Muscle of leg (tissue), 16 donors: ENCODE measurements at places on chromosomes 7 and 10. TPM values are rescaled to one million over a fixed set of nuclear protein-coding genes. Genes with fewer than 3 reads are reported as not detected.

DNA sequence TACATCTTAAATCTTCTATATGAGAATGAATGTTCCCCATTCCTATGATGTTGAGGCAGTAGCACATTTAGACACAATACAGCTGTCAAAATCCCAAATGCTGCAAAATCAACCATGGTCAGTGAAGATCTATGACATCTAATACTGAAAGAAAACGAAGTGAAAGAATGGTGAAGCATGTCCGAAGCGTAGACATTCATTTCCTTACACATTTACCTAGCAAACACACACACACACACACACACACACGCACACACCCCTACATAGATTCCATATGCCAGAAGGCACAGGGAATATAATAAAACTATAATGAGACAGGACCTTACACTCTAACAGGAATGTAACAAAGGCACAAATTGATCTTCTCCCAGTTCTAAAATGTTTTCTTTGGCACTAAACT, 32.5 kb downstream of the CCDC6 start:
- DNase-seq = no peak

DNA sequence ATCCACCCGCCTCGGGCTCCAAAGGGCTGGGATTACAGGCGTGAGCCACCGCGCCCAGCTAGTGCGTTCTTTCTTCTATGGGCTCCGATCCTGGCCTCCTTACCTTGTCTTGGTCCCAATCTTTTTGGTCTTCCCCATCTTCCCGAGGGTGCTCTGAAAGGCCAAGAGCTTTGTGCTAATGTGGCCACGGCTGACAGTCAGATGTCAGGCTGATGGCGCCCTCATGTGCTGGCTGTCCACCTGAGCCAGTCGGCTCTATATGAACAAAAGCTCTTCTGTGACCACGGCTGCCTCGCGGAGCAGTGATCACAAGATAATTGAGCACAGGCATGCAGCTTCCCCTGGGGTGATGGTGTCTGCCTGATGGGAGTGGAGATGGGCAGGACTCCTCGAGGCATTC, 11.0 kb upstream of the AHCYL2 start:
- peak; percentile 55 for DNase-seq

Gene HOXA9
- total RNA-seq = 16.6 TPM

DNA sequence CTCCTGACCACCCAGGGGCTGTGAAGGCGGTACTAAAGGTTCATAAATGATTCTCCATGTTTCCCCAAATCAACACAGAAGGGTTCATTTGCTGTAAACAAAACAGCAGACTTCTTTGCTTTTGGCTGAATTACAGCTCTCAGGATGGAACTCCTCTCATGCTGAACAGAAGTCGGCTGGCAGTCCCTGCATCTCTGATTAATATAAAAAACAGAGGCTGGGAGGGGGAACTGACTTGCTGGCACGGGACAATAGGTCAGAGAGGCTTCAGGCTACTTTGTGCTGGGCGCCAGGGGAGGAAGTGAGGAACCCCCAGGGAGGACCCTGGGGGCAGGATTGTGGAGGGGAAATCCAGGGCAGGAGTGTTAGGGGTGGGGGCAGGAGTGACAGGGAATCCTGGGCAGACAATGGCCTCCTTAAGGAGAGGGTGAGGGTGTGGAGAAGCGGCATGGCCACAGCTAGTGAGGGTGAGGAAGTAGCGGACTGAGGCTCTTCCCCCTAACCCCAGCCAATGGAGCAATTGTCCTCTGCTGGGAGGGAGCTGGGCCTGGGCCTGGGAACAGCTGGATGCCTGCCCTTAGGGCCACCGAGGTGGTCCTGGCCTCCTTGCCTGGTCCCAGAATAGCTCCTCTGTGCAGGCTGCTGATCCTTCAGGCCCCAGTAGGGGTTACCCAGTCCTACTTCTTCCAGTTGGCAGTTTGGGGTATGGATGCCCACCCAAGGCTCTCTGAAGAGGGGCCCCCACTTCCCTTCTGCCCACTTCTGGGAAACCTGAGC, 9.2 kb upstream of the SFRP5 start:
- DNase-seq = peak; percentile 66

- peak; percentile 78 for DNase-seq
Measured at GRCh38 chr7:85023066-85023712, 163.7 kb downstream of the SEMA3D start.

DNA sequence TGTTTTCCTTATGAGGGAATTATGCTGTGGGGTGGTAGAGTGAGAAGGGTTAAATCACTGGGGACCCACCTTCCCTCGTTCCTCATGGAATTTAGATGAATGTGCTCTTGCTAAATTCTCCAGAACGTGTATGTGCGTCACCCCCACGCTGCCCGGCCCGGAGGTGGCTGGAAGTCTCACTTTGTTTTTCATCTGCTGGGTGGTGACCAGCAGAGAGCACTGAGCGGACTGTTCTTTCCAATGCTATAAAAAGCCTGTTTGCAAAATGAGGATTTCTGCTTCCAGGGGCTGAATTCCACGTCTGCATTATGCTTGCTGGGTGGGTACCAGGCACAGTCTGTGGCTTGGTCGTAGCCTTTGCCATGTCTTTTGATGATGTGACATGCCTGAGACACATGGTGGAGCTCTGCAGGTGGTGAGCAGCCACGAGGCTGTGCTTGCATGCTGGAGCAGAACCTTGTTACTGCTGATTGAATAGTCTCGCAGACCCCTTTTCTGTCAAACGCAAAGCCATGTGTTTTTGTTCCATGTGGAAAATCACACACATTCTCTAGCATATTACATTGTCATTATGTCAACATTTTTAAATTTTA, 31.9 kb upstream of the INSYN2A start:
- DNase-seq = peak; percentile 34
